AG09309 (cell line): ENCODE measurements at places on chromosomes 2 and 18.

DNA sequence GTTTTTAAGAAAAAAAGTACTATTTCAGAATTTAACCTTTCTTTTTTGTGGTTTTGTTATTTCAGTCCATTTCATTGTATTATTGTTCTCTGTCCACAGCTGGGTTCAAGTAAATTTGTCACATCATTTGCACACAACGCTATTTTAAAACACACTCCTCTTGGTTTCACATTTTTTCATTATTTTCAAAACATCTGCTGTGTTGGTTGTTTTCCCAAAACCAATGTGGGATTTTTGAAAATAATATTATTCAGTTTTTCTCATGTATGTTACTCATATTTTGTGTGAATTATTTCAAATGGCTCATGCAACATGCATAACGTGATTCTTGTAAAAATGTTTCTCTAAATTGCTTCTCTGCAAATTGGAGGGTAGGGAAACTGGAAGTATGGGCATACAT, 589.2 kb downstream of the METTL4 start:
- DNase-seq: no peak

DNA sequence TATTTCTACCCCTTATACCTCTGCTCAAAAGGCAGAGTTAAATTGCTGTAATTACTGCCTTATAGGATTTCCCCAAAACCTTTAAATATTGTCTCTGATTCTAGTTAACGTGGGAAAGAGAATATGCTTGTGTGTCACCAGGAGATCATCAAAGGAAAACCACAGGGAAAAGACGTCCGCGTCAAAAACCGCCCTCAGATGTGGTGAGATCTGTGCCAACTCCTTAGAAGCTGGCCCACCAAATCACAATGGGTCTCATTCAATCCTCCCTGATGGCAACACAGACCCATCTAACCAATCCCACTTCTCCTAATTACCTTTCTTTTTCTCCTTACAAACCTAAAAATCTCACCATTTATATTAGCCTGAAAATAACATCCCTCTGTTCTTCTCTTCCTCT, 25.4 kb downstream of the VPS54 start:
- DNase-seq: no peak

- no peak for DNase-seq
Observed at GRCh38 chr2:191629976-191630712, 47.8 kb upstream of the NABP1 start.

- no peak for DNase-seq
Observed at GRCh38 chr2:234977228-234977679, 25.4 kb downstream of the SH3BP4 start.

GRCh38 chr2:207316484-207316883, 150.7 kb upstream of the KLF7 start:
- no peak for DNase-seq

DNA sequence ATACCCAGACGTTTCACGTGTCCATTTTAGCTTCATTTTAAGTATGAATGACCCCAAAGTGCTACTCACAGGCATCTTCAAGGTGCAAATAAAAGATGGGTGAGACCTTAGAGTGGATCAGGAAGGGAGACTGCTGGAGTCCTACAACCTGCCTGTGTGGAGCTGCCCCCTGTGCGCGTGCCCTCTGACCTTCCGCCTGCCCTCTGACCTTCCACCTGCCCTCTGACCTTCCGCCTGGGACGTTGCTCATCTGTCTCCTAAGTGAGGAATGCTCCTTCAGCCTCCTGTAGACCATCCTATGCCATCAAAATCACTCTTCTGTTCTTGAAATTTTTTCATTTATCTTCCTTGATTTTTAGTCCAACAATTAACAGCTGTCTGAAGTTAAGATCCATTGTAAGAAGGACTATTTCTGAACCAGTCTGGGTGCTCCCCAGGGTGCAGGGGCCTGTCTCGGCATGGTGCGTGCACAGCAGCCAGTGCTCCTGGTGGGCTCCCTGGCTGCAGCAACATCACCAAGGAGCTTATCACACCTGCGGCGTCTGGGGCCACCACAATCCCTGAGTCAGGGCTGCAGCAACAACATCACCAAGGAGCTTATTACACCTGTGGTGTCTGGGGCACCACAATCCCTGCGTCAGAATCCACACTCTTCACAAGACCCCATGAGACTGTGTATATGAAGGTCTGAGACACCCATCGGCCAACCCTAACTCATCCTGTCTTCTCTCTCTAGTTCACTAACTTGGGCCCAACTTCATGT, 86.0 kb downstream of the TPO start:
- DNase-seq: no peak

GRCh38 chr2:28583899-28584553, 88.2 kb downstream of the PLB1 start:
- peak; percentile 54 for DNase-seq
